ENCODE measurements at places on chromosomes 1 and 21.

DNA sequence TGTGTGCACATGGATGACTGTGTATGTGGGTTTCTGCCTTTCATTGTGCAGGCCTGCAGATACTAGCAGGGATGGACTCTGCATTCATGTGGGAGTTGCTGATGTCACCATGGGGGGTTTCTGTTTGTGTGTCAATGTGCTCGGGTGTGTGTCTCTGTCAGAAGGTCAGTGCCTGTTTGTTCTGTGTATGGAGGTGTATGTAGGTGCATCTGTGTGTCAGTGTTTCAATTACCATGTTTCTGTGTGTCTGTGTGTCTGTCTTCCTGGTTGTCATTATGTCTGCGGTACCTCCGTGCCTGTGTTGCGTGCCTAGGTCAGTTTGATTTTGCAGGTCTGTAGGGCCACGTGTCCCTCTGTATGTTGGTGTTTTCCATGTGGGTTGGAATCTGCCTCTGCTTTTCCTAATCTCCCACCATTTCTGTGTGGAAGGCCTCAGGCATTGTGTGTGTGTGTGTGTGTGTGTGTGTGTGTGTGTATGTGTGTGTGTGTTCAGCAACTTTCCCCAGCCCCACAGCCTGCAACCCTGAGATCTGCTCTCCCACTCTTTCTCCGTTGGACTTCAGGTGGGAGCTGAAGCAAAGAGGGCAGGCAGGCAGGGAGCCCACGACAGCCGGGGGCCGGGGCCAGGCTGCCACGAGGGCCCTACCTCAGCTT is 36.7 kb upstream of the WASF2 start:
- DNase-seq: no peak

DNA sequence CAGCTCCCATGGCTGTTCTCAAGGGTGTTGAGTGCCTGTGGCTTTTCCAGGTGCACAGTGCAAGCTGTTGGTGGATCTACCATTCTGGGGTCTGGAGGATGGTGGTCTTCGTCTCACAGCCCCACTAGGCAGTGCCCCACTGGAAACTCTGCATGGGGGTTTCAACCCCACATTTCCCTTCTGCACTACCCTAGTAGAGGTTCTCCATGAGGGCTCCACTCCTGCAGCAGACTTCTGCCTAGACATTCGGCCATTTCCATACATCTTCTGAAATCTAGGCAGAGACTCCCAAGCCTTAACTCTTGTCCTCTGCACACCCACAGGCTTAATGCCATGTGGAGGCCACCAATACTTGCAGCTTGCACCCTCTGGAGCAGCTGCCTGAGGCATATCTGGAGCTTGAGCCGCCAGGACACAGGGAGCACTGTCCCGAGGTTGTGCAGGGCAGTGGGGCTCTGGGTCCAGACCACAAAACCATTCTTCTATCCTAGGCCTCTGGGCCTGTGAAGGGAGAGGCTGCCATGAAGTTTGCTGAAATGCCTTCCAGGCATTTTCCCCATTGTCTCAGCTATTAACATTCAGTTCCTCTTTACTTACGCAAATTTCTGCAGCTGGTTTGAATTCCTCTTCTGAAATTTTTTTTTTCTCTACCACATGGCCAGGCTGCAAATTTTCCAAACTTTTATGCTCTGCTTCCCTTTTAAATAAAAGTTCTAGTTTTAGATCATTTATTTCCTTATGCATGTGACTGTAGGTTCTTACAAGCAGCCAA is 8.8 kb upstream of the CAPN8 start:
- no peak for DNase-seq

DNA sequence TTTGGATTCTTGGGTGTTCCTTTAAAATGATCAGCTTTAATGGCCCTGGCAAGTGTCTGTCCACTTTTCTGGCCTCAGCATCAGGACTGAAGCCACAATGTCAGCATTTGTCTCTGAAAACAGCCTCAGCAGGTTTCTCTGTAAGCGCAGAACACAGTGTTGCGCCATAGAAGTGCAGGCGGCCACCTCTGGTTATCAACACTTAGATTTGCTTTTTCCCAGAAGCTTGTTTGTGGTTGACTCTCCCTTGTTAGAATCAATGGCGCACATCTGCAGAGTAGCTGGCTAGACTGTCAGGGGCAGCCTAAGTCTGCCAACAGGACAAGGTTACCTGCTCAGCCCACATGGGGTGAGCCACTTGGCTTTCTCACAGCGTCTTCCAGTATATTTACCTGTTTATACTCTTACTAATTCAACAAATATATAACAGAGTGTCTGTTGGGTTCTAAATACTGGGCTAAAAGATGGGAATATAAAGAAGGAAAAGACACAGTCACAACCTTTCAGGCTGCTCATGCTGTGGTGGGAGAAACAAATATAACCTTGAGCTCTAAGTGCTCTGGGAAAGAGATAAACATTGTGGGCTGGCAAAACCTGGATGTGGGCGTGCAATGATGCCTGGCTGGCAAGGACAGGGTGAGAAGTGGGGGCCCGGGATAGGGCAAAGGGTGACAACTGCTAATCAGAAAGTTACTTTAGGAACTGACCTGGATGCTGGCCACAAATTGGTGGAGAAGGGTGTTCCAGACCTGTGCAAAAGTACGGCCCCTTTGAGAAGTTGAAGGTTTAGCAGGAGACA is 149.3 kb upstream of the KIAA0040 start:
- no peak for DNase-seq

DNA sequence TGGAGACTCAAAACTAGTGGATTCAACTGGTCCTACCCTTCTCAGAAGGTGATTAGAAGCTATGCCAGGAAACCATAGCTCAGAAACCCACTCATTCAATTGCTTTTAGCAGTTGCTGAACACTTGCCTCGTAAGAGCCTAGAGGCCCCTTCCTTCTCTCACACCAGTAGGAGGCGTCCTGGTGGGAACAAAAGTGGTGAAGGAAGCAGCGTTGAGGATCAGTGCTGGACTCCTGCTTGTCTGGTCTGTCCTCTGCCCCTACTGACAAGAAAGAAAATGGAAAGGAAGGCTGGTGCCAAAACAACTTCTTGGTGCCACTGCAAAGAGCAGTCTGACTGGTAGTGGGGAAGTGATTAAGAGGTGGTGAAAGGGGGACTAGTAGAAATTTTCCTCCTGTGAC is 269.7 kb downstream of the LMO4 start:
- no peak for DNase-seq

DNA sequence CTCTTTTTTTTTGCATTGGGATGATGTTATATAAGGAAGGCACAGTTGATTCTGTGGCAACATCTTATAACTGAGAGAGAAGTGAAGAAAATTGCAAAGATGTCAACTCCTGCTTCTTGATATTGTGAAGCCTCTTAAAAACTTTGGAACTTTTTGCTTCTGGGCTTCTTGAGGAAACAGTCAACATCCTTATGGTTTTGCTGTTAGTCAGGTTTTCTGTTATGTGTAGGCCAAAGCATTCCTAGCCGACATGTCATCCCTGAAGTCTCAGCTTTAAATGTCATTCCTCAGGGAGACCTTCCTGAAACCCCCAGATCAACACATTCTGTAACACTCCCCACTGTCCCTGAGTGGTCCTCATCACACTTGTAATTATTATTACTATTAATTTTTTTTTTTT is 12.6 kb downstream of the FALEC start:
- DNase-seq: no peak

- DNase-seq: no peak
Observed at GRCh38 chr1:244106837-244107493, 55.9 kb downstream of the ZBTB18 start.

DNA sequence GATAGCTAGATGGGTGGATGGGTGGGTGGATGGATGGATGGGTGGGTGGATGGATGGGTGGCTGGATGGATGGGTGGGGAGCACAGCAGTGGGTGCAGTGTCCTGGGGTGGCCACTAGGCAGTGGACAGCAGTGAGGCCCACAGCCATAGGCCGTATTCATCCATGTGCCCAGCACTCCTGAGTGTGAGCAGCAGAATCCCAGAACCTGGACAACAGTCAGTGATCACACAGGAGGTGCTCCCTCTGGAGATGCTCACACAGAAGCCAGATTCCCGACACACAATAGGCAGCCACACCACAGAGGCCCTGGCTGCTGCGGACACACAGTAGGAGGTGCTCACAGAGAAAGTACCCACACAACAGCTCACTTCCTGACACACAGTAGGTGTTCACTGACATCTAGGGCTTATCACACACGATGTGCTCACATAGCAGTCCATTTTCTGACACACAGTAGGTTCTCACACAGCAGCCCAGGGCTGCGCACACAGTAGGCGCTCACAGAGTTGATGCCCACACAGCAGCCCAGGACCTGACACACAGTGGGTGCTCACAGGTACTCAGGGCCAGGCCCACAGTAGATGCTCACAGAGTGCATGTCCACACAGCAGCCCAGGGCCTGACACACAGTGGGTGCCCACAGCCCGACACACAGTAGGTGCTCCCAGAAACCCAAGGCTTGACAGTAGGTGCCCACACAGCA is 64.0 kb downstream of the RAP1GAP start:
- DNase-seq: no peak

DNA sequence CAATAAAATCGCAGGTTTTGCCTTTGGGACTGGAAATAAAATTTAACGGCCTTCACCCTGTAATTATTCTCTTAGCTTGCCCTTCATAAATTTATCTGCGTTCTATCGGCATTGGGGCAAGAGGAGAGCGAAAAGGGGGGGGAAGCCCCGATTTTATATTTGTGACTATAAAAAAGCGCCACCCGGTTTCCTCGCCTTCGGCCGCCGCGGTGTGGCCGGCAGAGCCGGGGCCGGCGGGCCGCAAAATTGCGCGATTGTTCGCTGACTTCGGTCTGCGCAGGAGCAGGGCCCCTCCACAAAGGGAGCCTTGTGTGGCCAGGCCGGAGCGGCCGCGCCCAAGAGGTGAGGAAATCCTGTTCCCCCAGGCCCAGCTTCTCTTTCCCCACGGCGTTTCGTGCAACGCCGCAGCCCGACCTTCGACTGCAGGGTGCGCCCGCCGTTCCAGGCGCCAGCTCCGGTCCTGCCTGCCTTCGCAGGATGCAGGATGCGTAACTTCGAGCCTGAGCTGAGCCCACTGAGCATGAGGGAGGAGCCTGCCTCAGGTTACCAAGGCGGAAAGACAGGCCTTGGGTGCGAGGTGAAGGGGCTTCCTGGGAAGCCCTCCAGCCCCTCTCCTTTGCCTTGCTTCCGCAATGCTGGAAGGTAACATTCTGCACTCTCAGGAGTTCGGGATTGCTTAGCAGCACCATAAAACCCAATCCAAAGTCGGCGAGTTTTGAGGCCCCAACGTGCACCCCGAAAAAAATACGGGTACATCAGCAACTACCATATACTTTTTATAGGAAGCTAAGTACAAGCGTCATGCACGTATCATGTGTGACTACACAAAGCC is 4.9 kb upstream of the TBX15 start:
- no peak for DNase-seq

DNA sequence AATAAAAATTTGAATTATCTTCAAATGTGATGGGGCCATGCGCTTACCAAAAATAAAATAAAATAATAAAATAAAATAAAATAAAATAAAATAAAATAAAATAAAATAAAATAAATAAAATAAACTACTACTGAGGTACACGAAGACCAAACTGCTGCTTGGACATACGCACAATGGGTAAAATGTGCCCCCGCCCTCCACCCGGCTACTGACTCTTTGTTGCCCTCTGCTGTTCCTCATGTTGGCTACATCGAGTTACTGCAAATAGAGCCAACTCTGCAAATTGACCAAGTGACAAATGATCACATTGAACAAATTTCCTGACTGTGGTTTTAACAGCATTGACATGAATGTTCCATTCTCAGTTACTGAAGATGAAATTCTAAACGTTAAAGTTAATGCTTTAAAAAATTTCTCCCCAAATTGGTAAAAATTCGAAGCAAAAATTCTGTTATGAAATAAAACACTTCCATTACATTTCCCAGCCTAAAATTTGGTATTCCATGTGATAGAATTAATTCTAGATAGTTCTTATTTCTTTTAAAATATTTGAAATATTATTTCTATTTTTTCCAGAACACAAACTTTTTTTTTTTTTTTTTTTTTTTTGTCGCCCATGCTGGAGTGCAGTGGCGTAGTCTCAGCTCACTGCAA is 18.8 kb upstream of the MAP1LC3C start:
- no peak for DNase-seq

DNA sequence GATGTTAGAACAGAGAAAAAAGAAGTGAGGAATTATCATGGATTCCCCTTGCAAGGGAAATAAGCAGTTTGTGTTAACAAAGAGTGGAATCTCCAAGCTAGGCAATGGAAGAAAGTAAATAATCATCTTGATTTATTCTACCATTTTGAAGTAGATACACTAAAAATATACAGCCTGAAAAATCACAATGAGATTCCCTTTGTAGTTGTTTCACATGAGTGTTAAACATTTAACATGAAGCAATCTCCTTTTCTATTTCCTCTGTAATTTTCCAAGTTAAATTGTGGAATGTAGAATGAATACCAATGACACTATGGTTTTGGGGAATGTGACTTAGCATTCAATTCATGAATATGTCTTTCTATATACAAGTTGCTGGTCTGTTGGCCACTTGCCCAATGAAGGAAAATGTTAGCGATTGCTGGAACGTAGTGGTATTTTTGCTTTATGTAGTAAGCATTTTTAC is 5.7 kb downstream of the TGFB2 start:
- DNase-seq: no peak

- DNase-seq: no peak
Observed at GRCh38 chr1:161989108-161989507, 34.6 kb downstream of the OLFML2B start.

DNA sequence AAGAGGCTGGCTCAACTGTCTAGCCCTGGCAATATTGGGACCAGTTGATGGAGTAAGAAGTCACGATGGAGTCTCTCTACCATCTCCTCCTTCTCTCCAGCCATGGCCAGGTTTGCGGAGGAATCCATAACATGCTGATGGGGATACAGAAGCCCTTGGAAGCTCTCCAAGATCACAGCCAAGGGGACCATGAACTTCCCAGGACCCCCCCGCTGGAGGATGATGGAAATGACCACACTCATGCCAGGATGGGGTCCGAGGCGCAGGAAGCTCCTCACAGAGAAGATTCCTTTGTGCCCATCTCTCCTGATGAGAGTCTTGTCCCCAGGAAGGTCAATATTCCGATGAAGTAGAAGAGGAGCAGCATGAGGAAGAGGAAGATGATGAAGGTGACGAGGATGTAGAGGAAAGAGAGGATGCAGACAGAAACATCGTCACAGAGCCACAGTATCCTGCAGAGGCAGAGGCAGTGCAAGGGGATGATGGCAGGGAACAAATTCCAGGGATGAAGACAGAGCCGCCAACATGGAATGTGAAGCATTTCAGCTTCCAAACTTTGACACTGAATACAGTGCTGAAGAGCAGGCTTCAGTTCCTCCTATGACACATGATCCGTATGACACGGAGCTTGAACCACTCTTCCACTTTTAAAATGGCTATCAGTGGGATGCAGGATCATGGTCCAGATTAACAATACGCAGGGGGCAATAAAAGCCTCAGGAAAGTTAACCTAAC is 57.9 kb upstream of the EDN2 start:
- no peak for DNase-seq
